HCEC 1CT (cell line): ENCODE measurements at places on chromosomes 7 and 10.
A peak's percentile ranks its signal among the peaks of the same experiment; 100 is the strongest.

- DNase-seq = no peak
Measured at GRCh38 chr10:11435581-11435981, 175.9 kb downstream of the USP6NL start.

- DNase-seq = peak; percentile 21
Measured at GRCh38 chr10:48613016-48613415, 8.1 kb upstream of the ARHGAP22 start.

GRCh38 chr10:79359816-79360498, 12.7 kb downstream of the PPIF start:
- no peak for DNase-seq

- no peak for DNase-seq
Measured at GRCh38 chr10:45404087-45404769, 30.2 kb downstream of the ALOX5 start.

DNA sequence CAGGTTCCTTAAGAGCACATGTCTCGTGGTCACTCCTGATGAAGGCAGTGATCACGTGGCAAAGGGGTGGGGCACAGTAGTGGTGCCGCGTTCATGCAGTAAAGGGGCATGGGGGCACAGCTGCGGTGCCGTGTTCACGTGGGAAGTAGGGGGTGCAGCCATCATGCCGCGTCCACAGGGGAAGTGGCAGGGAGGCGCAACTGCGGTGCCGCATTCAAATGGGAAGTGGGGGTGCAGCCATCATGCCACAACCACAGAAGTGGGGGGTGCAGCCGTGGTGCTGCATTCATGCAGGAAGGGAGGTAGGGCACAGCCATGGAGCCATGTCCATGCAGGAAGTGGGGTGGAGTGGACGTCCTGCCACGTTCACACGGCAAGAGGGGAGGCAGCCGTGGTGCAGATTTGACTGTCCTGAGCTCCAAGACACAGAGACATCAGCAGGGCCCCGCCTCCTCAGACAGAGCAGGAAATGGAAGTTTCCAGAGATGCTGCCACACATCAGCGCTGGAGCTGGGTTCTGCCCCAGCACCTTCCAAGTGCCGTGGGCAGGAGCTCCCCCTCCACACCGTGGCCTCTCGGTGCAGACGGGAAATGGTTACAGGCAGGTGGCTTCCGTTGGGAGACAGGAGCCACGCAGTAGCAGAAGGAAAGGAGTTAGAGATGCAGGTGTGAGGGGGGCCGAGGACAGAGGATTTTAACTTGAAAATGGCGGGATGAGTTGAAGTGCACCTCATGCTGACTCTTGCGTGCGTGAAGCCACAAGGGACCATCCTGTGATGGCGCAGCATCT, 95.0 kb upstream of the DDC start:
- no peak for DNase-seq

- DNase-seq = peak; percentile 40
Measured at GRCh38 chr10:22606164-22606614, 108.2 kb downstream of the PIP4K2A start.
